NCI-H187 (cell line): ENCODE measurements at places on chromosomes 16 and 17.

DNA sequence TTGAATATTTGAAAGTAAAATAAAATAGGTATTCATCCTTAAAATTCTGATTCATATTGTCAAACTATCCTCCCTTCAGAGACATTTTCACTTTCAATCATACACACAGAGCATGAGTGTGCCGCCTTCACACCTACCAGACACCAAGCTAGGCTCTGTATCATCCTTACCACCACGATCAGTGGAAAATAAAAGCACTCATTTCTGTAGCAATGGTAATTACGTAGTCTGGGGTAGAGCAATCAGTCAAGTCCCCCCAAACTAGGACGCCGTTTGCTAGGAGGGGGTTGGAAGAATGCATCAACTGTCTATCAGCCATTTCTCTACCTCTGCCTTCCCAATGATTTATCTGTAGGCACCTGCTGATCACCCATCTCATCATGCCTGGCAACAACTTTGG is 84.6 kb upstream of the GRIN2A start:
- no peak for DNase-seq

DNA sequence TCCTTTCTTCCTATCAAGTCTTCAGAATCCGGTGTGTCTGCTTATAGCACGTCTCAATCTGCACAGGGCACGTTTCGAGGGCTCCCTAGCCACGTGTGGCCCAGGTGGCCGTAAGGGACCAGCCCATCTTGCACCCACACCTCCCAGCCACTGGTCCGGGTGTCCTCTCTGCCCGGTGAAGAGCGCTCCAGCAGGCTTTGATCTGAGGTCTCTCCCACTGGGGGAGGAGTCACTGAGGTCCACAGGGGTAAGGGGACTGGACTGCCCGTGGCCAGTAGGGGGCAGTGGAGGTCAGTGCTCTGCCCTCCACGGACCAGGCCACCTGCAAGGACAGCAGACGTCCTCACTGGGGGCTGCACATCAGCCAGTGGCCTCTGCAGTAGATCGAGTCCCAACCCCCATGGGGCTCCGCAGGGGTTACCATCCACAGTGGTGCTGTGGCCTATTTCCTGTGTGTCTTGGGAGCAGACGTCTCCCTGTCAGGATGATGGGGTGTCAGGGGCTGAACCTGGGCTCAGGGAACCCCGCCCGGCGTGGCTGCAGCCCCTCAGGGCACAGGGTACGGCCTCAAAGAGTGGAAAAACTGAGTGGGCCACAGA is 204.1 kb upstream of the CIBAR2 start:
- DNase-seq, result peak; percentile 47

- no peak for DNase-seq
Observed at GRCh38 chr17:44687756-44688155, 1.8 kb downstream of the CCDC43 start.

- no peak for DNase-seq
Observed at GRCh38 chr16:22355487-22355908, 18.9 kb downstream of the CDR2 start.

DNA sequence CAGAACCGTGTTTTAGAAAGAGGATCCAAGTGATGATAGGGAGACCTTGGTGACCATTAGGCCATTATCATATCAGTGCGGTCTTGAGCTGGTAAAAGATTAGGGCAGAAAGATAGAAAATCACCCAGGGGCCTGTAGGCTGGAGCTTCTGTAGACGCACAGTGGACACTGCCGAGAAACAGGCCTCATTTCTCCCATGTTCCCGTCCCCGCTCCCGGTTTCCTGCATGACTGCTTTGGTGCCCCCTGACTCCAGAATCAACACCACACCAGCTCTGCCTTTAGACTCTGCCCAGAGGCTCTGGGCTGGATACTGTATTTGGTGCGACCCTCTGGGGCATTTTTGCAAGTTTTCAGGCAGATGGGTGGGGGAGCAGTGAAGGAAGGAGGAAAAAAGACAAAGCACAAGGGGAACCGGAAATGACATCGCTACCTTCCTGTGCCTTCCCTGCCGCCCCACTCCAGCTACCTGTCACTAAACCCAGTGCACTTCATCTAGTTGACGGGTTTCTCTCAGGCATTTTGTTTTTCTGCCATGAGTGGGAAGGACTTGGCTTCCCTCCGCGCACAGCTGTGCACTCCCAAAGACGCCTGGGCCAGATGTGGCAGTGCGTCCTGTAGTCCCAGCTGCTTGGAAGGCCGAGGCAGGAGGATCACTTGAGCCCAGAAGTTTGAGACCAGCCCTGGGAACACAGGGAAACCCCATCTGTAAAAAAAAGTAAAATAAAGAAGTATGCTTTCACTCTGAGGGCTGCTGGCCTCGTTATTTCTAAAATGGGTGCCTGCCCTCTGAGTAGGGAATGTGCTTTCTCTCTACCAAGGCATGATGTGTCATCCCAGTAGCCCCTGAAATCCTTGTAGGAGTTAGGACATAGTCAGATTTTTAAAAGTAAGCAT is 214.1 kb downstream of the RPTOR start:
- no peak for DNase-seq

- DNase-seq, result no peak
Observed at GRCh38 chr17:54536306-54536705, 364.3 kb upstream of the TOM1L1 start.

DNA sequence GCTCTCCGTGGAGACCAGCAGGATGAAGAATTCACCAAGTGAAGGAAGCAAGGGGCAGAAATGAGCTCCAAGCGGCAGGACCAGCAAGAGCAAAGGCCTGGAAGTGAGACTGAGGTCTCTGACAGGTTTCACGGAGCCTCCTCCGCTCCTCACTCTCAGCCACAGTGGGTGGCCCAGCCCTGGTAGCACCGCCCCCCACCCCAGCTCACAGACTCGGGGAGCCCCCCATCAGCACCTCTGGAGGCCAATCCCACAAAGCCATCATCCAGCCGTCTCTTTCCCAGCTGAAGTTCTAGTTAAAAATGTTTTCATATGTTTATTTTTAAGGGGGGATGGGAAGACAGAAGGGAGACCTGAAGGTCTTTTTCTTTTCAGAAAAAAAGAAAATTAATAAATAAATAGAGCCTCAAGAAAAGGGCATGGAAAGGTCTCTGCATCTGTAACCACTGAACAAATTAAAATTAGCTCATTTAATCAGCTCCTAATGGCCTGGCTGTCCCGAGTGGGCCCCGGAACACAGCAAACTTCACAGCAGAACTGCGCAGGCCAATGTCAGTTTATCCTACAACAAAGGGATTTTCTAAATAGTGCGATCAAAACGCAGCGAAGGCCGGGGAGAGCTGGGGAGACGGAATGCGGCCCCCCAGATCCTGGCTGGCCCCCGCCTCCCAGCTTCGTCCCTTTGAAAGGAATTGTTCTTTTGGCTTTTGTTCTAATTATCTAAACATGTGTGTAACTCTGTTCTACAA is 190.3 kb downstream of the ZNF423 start:
- DNase-seq, result no peak

GRCh38 chr17:80456465-80457235 is 19.8 kb downstream of the NPTX1 start:
- DNase-seq, result no peak

DNA sequence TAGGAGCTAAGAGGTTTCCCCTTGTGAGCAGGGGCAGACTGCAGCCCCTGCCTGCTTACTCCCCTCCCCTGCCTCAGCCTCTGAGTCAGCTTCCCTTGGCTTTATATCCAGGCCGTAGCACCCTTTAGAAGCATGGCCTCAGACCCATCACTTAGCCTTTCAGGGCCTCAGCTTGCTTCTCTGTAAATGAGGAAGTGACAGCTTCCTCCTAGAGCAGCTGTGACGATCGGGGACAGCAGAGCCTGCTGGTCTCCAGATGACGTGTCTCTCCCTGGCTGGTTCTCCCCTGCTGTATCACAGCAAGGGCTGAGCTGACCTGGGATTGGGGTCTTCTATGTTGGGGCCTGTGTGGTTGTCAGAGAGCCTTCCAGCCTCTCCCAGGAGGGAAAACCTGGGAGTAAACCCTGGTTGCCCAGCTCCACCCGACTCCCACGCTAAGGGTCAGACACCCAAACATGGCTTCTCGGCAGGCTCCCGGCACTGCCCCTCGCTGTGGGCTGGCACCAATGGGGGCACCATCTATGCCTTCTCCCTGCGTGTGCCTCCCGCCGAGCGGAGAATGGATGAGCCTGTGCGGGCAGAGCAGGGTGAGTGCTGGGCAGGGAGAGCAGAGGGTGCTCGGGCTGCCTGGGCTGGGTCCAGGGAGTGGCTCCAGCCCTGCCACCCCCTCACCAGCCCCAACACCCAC is 16.3 kb upstream of the MYO15B start:
- no peak for DNase-seq

DNA sequence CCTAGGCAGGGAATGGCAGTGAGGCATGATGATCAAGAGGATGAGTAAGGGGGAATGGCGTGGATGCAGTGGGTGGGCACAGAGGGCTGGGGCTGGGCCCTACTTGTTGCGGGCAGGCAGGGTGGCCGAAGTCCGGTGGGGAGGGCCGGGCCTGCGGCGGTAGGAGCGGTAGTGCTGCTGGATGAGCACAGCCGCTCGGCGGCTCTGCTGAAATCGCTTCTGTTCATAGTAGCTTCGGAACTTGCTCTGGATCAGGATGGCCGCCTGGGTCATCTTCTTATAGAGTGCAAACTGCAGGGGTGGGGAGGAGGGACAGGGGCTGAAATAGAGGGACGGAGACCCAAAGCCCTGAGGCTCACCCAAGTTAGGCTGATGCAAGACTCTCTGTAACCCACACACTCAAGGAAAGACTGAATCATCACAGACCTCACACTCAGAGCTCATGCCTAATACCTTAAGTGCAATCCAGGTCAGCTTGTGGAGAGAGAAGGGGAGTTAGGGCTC is 1.5 kb upstream of the SPAG7 start:
- no peak for DNase-seq

DNA sequence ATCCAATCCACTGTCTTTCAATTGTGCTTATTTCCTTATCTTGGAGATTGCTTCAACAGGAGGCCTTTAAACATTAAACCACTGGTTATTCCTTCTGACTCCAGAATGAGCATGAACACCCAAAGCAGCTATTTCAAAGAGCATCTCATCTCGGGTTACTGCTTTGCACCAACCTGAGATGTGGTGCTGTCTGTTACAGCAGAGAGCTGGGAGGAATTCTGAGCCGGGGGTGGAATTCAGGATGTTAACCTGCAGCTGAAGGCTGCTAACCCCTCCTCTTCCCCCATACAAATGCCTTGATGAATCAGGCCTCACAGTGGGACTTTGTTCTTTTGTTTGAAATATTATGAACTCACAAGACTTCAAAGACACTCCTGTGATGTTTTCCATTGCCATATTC is 113.1 kb downstream of the SHISA9 start:
- no peak for DNase-seq

GRCh38 chr17:77746896-77747554 is 211.5 kb upstream of the TNRC6C start:
- no peak for DNase-seq

- no peak for DNase-seq
Observed at GRCh38 chr17:82923366-82924113, 83.7 kb upstream of the ZNF750 start.

DNA sequence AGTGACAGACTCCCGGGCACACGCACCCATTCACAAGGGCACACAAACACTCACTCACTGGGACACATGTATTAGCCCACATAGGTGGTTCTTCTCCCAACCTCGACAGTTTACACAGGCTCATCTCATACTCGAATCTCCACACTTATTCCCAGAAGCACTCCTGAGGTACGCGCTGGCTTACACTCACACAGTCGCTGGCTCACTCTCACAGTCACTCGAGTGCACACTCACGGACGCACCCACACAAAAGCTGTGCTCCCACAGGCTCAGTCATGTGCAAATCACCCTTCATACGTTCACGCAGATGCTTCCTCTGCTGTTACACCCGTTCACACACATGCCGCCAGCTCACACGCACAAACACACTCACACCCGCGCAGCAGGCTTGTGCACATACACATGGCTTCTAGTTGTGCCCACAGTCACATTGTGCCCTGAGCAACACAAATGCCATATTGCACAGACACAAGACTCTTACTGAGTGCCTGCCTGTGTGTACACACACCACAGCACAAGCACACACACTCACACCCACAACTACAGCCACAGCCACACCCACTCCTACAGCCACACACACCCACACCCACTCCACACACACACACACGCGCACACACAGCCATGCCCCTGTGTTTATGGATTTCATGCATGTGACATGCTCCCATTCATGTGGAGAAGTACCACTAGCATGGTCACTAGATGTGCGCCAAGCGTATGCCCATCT is 8.4 kb upstream of the PRR29 start:
- DNase-seq, result no peak

DNA sequence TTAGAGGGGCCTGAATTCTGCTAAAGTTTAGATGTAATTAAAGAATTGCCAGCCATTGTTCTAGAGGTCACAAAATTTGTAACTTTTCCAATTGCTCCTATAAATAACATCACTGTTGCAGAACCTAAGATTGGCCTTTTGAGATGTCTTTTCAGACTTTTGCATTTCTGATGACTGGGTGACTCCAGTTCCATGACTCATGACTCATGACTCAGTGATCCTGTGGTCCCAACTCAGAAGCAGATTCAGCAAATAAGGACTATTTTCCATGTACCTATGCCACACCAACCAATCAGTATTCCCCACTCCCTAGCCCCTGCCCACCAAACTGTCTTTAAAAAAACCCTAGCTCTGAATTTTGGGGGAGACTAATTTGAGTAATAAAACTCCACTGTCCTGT is 740.9 kb downstream of the CDH8 start:
- no peak for DNase-seq

DNA sequence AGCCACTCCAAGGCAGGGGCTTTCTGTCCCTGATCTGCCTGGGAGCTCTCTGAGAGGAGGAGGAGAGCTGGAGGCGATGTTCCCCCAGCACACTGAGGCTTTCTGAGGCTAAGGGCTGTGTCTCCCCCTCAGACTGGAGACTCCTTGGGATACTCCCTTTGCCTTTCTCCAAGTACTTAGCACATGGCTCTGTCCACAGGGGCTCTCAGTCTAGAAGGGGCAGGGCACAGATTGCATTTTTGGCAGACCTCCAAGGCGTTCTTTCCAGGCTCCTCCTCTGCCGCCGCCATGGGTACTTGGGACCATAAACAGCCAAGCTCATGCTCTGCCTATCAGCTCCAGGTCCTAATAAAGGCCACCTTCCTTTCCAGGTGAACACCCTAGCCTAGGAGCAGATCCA is 1.8 kb upstream of the GIP start:
- no peak for DNase-seq

DNA sequence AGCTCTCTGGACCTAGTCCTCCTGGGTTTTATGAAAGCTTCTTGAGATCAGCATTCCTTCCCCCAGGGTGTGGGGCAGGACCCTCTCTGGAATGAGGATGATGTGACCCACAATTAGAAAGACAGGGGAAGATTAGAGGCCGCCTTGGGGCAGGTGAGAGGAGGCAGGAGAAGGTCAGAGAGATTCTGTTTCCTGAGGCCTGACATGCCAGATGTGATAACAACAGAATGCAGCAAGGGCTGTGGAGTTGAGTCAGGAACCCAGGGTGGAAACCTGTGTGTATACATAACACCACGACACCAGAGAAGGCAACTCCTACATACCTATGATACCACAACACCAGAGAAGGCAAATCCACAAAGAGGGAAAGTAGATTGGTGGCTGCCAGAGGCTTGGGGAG is 5.4 kb upstream of the SLC5A10 start:
- DNase-seq, result no peak
